ENCODE measurements at places on chromosomes 16 and 17.

- peak; percentile 81 for DNase-seq
These were observed 13.5 kb upstream of the N4BP1 start for GRCh38 chr16:48623304-48624016.

GRCh38 chr17:73482251-73482716 is 162.0 kb downstream of the SDK2 start:
- no peak for DNase-seq

GRCh38 chr17:42053731-42054500 is 3.5 kb upstream of the C17orf113 start:
- DNase-seq = no peak

- DNase-seq = no peak
These were observed 27.0 kb upstream of the CAPNS2 start for GRCh38 chr16:55539488-55539887.

DNA sequence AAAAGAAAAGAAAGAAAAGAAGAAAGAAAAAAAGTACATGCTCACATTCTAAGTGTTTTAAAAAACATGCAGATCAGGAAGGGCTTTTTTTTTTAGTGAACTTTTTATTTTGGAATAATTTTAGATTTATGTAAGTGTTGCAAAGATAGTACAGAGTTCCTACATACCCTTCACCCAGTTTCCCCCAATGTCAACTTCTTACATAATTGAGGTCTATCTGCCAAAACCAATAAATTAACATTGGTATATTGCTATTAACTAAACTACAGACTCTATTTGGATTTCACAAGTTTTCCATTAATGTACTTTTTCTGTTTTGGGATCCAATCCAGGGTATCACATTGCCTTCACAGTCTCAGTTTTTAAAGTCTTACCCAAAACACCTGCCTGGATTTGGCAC is 81.7 kb downstream of the SKAP1 start:
- DNase-seq = no peak

DNA sequence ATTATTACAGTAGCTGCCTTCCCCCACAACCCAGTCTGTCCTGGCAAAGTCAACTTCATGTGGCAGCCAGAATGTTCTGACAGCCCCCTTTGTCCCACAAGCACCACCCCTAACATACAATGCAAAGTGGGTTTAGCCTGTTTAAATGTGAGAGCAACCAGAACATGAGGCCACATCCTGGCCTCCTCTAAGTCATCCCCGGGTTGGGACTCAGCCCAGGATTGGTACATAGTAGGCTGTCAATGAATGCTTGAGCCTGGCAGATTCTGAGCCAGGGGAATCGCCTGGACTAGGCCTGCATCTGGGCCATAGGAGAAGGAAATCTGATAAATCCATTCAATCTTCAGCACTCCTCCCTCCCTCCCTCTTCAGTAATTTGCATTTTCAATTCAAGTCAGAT is 4.3 kb upstream of the ITGA3 start:
- DNase-seq = no peak

DNA sequence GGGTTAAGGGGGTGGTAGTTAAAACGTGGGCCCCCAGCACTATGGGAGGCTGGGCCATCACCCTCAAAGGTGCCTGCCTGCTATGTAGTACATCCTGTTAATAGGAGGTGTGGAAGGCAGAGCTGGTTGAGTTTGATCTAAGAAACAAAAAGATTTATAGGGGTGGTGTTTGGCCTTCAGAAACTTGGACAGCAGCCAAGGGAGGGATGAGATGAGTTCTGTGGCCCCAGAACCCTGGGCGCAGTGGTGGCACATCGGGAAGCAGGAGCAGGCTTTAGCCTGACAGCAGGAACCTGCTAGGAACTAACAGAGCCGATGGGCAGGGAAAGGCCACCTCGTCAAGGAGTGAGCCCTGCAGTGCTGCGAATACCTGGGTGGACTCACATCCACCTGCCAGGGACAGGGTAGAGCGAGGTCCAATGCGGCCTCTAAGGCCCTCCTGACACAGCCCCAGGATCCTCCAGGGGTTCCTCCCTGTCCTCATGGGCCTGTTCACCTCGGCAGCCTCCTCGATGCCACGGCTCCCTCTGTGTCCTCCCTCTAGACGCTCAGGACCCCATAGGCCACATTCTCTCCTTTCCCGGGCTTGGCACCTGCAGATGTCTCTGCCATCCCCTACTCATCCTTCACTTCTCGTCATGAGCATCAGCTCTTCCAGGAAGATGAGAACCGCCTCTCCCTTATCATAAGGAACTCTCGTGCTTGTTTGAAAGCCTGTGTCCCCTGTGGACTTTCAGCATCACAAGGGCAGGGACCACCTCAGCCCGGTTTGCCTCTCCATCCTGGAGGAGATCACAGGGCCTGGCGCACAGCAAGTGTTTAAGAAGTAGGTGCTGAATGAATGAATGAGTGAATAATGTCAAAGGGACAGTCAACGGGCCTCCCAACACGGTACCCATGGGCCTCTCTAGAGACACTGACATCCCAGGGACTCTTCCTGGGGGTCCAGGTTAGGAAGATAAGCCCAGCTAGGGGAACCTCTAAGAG is 103.5 kb upstream of the TNRC6C start:
- no peak for DNase-seq

DNA sequence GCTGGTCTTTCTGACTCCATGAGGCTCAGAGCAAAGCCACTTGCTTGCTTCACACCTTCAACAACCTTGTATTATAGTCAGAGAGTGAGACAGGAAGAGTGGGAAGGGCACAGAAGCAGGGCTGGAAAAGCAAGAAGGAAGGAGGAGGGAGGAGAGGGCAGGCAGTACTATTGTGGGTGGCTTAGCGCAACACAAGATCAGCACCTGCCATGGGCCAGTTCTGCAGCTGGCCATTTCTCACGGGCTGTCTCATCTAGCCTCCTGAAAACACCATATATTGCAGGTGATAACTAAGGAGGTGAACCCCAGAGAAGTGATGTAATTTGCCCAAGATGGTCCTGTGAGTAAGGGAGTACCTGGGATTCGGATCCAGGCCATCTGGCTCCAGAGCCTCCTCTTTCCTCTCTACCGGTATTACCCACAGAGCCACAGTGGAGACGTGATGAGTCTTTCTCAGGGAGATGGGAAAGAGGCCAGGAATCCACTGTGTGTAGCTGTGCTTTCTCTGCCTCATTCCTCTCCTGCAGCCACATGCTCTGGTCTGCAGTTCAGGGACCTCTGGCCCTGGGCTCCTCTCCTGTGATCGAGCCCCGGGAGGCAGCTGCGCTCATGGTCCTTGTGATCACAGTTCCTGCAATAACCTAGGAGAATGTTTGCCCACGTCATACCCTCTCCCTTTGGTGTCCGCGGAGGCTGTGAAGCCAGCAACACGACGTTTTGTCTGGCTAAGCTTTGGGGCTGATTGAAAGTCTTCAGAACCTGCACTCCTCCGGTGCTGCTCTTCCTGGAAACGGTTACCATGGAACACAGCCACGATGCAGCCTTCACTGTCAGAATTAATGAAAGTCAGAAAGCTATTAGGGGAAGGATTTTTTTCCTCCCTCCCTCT is 178.1 kb upstream of the CCL2 start:
- no peak for DNase-seq

DNA sequence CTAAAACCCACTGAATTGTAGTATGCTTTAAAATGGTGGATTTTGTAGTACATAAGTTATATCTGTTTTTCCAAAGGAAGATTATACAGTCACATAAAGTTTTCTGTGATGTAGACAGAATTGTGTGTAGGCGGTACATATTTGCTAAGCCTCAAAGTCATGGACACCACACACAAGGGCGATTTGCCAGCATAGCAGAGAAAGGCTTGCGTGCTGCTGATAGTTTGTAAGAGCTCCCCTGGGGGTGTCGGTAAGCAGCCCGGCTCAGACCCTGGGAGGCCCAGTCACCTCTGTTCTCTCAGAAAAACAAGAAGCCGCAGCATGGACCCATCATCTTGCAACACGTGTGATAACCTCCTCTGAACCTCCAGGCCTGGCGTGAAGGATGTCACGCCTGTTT is 38.3 kb upstream of the AKTIP start:
- no peak for DNase-seq

GRCh38 chr16:90042946-90043514 is 23.8 kb upstream of the DBNDD1 start:
- no peak for DNase-seq

DNA sequence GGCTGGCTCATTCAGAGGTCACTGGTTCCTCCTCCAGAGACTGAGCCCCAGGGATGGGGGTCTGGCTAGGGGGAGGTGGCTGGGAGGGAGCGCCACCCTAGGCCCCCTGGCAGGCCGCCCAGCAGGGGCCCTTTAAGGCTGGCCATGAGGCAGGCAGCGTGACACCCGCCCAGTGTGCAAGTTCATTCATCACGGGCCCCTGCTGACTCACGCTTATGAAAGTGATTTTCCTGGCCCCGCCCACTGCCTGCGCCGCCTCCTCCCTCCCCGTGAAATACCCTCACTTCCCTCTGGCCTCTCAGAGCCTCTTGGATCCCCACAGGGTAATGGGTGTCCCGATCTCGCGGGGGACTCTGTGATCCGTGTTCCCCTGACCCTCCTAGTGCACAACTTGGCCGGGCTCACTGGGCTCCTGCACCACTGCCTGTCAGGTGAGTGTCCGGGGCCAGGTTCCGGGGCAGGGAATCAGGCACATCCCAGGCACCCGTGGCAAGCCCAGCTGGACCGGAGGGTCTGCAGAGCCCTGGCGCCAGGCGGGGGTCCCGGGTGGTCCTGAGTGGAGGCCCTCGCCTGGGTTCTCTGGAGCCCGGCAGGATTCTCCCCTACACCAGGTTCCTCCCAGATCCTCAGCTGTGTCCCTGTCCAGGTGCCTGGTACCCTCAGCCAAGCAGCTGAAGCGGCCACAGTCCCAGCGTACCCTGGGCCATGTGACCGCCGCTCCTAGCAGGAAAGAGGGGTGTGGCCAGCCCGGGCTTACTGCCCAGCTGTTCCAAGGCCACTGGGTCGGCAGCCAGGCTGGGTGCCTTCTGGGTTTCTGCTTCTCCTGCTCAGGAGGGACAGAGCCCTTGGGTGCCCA is at the start of gene OSGIN1:
Gene OSGIN1 (plus strand): TSS at position 301 of the 856 bp plus-strand sequence. CDS start 4,432 bp downstream, outside the sequence.
- DNase-seq = peak; percentile 77

DNA sequence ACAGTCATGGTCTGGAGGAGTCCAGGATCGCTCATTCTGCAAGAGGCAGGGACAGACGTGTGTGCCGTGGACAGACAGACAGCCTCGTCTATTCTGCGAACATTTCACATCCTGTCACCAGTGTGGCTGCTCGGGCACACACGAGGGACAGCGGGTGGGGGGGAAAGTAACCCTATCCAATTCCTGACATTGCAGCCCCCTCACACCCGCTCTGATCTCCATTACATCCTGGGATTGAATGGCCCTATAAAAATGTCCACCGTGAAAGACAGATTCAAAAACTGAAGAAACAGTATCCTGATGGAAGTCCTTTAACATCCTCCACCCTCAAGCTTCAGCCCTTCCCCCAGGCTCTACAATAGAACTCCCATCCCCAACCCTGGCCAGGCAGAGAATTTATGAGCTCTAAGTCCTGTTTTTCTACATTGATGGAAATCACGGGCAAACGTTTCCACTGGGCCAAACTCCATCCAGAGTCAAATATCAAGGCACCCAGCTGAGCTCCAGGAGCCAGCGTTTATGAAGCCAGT is 39.4 kb downstream of the HS3ST3A1 start:
- no peak for DNase-seq

DNA sequence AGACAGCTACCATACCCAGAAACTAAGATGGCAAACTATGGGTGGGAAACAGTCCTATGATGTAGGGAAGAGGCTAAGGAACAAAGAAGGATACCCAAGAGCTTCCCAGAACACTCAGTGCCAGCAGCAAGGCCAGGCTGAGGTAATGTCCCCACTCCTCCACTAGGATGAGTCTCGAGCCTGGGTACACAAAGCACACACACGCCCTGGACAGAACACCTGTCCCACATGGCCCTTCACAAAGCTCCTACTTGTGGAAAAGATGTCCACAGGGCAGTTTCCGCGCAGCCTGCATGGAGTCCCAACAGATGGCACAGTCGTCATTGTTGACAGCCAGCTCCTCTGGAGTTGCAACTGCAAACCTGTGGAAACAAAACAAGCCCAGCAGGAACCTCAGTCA is 23.9 kb downstream of the AMFR start:
- no peak for DNase-seq

- no peak for DNase-seq
These were observed 14.7 kb upstream of the KLHL36 start for GRCh38 chr16:84633622-84634021.

DNA sequence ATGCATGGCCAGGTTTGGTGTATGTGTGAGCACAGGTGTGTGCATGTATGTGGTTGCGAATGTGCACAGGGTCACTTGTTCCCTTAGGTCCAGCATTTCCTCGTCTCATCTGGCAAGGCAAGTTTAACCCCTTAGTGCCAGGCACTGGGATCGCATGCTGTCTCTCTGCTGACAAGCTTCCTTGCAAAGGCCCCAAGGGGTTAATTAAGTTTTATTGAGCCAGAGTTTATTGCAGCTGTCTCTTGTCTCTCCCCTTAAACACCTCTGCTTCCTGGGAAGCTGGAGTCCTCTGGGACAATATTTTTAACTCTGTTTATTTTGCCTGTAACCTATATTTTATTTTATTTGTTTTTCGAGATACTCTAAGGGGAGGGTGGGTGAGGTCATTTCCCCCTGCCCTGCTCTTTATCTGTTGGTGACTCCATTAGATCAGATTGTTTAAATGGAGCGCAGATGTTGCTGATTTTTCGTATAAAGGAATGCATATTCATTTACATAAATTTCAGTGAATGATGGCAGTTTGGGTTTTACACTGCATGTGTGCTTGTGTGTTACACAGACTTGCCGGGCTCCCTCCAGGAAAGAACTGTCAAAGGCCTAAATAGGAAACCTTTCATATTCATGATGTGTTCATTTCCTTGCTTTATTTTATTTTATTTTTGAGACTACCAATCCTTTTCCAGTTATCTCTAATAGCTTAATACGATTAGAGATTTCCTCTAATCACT is 99.7 kb downstream of the CBLN1 start:
- DNase-seq = no peak

GRCh38 chr17:32335687-32336086 is 6.3 kb downstream of the C17orf75 start:
- DNase-seq = no peak

DNA sequence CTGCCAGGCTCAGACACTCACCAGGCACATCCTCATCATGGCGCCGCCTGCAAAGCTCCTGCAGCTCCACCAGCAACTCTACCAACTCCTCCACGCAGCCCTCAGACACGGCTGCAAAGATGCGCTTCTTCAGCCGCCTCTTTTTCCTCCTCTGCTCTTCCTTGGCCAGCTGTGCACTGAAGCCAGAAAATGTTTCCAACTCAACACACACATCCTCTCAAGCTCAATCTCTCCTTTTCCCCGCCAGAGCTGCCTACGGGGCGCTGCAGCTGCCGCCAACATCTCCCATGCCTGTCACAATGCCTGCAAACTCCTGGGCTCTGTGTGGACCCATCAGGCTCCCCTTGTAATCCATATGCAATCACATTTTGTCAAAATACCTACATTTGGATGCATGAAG is 14.2 kb downstream of the TRPV3 start:
- no peak for DNase-seq

- no peak for DNase-seq
These were observed 27.1 kb upstream of the GCSH start for GRCh38 chr16:81123092-81123852.

- DNase-seq = peak; percentile 5
These were observed 220.1 kb upstream of the GSE1 start for GRCh38 chr16:85392756-85393673.
